ENCODE measurements at places on chromosomes 6 and 20.

GRCh38 chr6:33880104-33880678 is 76.4 kb upstream of the MLN start:
- no peak for DNase-seq

- no peak for DNase-seq
Observed at GRCh38 chr20:12638633-12639312, 370.0 kb upstream of the SPTLC3 start.

- no peak for DNase-seq
Observed at GRCh38 chr6:34383161-34383631, 9.3 kb downstream of the NUDT3 start.

DNA sequence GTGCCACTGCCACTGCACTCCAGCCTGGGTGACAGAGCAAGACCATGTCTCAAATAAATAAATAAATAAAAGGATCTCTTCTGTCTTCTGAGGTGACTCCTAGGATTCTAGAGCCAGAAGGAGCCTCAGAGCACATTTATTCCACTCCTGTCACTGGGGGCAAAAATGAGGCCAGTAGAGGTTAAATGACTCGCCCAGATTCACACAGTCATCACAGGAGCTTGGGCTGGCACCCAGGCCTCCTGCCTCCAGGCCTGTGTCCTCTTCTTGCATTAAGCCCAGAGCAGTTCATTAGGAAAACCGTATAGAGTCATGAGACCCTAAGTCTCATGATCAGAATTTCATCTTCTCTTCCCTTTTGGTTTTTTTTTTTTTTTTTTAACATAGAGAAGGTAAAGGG is 243.3 kb downstream of the NRN1 start:
- no peak for DNase-seq

DNA sequence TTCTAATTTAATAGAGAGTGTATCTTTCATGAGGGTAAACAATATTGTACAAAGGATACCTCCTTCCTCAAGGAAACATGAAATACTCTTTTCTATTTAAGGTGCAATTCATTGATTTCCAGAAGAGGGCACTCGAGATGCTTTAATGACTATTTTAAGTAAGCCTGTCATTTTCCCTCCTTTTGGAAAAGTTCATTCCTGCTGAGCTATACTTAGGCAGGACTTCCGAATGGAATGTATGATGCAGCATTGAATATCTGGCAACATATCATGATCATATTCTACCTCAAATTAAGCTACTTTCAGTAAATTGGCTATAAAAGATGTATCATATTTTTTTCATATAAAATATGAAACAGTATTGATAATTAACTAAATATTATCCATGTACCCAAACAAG is 5.0 kb downstream of the DST start:
- peak; percentile 52 for DNase-seq
